ENCODE measurements at places on chromosomes 7 and 10.

DNA sequence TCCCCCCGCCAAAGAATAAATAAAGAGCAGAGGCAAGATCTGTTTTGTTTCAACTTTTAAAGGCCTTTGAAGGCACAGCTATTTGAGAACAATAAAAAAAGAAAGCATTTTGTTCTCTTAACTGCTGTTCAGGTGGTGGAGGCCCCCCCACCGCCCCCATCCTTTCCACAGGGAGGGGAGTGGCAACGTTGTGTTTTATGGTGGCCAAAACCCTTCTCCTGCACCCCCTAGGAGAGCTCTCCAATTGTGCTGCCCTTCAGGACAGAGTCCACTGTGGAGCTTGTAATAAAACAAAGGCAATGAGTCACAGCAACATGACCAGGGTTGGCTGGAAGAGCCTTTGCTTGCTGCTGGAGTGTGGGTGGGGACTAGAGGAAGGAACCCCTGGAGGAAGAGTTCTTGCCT, 987.9 kb downstream of the KCNMA1 start:
- DNase-seq: no peak

- DNase-seq: no peak
Measured at GRCh38 chr10:14665865-14666857, 108.5 kb downstream of the FAM107B start.

DNA sequence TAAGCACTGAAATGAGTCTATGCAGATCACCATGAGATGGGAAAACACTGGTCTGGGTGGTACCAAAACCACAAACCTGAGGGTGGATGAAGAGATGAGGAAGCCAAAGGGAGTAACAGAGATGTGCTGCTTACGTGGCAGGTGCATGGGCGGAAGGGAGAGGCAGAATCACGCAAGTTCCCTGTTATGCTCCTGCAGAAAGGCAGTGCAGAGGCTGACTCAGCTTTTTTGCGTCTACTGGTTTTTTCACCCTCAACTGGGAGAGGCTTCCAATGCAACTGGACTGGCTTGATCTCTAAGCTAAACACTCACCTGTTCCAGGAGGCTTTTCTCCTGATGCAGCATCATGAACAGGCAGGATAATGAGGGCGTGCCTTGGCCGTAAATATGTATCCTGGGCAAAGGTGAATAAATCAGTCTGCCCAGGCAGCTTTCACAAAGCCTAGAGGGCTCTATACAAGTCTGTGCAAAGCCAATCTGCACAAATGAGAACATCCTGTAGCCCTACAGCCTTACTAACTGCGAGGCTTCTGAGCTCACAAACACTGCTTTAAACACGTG, 95.4 kb upstream of the AFAP1L2 start:
- DNase-seq: peak; percentile 70

DNA sequence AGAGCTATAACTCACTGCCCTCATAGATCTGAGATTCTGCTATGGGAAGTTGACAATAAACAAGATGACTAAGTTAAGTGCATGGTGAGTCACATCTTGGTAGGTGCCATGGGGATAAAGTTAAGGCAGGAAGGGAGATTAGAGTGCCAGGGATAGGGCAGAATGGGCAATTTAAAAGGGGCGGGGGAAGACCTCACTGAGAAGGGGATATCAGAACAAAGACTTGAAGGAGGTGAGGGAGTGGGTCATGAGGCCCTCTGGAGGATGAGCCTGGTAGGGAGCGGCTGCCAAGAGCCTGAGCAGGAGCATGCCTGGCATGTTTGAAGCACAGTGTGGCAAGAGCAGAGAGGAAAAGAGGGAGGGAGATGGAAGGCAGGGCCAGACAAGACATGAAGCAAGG, 34.8 kb upstream of the INMT start:
- DNase-seq: no peak

GRCh38 chr10:69972981-69973397, 79.7 kb upstream of the MACROH2A2 start:
- no peak for DNase-seq

GRCh38 chr7:139396323-139396951, 36.7 kb downstream of the LUC7L2 start:
- DNase-seq: no peak

DNA sequence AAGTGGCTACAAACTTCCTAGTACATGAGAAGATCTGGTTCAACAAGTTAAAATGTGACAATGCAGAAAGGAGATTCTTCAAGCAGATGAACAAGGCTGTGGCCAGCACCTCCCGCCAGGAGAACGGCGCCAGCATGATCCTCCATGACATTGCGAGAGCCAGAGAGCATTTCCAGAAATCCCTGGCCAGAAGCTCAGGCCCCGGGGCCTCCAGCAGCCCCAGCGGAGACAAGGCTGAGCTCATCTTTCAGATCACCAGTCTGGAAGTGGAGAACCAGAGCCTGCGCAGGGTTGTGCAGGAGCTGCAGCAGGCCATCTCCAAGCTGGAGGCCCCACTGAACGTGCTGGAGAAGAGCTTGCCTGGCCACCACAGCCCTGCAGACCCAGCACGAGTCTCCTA, 40.1 kb upstream of the ZNF273 start:
- DNase-seq: no peak

DNA sequence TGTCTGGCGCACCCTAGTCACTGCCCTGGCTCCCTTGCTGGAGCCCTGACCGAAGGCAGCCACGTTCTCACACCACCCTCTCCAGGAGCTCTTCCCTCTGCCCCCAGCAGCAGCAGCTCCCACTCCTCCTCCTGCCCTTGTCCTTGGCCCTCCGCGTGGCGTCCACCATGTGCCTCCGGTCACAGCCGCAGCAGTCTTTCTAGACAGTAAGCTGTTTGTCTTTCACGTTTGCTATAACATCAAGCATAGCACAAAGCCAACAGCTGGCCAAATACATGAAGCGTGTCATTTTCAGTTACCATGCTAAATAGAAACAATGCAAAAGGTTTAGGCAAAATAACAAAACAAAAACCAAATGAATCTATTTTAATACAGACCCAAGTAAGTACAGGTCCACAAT, 3.3 kb downstream of the PITRM1 start:
- DNase-seq: no peak

DNA sequence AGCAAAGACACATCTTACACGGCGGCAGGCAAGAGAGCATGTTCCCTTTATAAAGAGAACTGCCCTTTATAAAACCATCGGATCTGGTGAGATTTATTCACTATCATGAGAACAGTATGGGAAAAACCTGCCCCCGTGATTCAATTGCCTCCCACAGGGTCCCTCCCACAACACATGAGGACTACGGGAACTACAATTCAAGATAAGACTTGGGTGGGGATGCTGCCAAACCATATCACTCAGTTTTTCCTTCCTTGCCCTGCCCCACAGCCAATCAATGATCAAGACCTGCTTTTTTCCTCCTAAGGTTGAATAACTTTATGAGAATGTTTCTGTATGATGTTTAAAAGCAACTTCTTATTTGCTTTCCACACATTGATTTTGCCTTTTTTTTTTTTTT, 3.1 kb upstream of the PTPRE start:
- DNase-seq: no peak

GRCh38 chr10:72173262-72173618, 42.6 kb upstream of the ANAPC16 start:
- no peak for DNase-seq

- DNase-seq: no peak
Measured at GRCh38 chr7:113200281-113200680, 81.9 kb upstream of the SMIM30 start.

GRCh38 chr7:114345494-114345893, 69.1 kb upstream of the FOXP2 start:
- DNase-seq: no peak

DNA sequence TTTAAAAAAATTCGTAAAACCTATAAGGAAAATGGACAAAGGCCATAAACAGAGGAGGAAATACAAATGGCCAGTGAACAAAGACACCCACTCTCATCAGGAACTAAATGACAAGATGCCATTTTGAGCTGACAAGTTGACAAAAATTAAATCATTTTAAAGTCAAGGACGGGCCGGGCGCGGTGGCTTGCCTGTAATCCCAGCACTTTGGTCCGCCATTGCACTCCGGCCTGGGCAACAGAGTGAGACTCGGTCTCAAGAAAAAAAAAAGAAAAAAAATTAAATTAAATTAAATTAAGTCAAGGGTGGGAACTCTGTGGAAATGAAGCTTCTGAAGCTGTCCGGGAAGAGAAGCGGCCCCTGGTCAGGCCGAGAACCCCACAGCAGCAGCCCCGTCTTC, 1.2 kb upstream of the NOM1 start:
- no peak for DNase-seq

DNA sequence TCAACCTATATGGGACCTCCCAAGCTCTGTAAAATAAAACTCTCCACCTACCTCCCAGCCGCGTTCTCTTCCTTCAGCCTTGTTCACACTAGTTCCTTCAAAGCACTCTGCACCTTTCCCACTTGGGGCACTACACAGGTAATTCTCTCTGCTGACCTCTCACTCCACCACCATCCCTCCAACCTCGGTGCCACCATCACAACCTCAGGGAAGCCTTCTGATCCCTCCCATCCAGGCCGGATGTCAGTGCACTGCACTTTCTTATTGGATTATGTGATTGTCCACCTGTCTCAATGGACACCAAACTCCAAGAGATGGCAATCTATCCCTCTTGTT, 7.0 kb downstream of the LARP4B start:
- no peak for DNase-seq

GRCh38 chr10:69802424-69803161, 887 bp downstream of the COL13A1 start:
- DNase-seq: no peak

DNA sequence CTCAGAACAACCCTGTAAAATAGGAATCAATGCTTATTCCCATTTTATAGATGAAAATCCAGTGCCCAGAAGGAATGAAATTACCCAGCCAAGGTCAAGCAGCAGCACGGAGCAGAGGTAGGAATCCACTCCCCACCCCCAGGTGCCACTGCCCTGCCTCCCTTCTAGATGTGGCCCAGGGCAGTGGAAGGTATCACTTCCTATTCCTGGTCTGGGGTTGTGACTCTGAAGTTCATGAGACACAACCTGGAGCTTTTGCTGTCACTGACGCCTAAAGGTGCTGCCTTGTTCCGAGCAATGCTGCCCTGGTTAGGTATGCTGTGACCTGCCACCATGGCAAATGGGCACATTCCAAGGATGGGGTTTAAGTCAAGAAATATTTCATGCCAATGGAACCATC, 53.6 kb downstream of the PIK3AP1 start:
- DNase-seq: no peak

GRCh38 chr10:5947471-5948207, 29.7 kb downstream of the IL15RA start:
- DNase-seq: no peak

GRCh38 chr10:78744491-78745090, 324.2 kb upstream of the ZMIZ1 start:
- DNase-seq: no peak

DNA sequence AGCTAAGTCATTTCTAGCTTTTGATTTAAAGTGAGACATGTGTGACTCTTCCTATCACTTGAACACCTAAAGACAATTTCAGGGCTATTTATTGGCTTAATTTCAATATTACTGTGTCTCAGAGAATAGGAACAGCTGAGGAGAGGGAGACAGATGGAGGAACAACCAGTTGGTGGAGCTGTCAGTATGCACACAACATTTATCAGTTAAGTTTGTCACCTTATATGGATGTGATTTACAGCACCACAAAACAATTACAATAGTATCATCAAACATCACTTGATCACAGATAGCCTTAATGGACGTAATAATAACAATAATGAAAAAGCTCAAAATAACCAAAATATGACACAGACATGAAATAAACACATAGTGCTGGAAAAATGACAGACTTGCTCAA, 129.6 kb downstream of the NPSR1 start:
- no peak for DNase-seq

DNA sequence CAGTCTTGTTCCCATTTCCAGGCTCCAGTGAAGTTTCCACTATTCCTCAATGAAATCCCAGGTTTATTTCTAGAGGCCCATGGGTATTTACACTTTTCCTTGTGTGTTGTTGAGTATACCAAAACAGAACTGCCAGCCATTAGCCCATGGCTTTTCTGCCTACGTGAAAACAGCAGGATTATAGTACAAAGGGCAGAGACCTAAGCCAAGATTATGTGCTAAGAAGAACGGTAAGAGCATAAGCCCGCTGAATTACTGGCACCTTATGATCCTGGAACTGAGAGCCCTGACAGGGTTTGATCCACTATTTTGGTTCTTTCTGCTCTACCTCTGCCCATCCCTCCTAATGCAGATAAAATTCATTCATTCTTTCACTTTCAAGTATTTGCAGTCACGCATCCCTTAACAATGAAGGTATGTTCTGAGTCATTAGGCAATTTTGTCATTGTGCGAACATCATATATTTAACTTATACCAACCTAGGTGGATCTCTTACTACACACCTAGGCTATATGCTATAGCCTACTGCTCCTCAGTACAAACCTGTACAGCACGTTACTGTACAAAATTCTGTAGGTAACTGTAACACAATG, 16.0 kb downstream of the SEMA3C start:
- DNase-seq: no peak

DNA sequence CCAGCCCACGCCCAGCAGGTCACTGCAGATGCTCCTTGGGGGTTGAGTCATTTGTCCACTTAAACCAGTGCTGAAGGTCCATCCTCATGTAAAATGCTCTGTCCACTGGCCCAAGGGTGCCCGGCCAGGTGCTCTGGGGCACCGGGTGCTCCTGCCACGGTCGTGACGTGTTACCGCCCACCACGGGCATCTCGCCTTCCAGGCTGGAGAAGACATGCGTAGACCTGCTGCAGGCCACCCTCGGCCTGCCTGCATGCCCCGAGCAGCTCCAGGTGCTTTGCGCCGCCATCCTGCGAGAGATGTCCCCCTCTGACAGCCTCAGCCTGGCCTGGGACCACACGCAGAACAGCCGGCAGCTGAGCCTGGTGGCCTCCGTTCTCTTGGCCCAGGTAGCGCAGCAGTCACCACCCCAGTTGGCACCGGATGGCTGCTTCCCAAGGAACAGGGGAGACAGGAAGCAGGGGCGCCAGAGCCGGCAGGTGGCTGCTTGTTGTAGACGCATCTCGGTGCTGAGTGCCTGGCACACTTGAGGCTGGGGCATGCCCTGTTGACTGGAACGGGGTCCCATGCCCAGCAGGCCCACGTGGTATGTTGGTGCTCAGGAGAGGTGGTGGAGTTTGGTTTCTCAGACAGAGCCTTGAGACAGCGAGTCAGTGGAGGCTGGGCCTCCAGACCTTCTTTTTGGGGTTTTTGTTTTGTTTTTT, 6.1 kb downstream of the AP5Z1 start:
- DNase-seq: no peak

GRCh38 chr7:29866490-29866930, 60.2 kb downstream of the WIPF3 start:
- DNase-seq: no peak

DNA sequence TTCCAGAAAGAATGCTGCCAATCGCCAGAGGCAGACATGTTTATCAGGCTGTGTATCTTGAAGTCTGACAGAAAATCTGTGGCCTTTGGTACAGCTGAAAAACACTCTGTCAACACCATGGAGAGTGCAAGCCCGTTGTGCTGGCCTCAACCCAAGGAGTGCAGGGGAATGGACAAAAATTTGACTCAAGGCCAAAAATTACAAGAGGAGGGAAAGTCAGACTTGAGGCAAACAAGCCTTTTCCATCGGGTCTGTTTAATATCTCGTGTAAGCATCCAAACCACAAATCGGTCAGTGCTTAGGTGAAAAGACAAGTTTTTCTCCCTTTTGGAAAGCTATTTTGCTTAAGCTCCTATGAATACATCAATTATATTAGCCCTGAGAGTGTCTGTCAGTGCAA, 305.3 kb upstream of the NFE2L3 start:
- DNase-seq: no peak

Measured in stimulated activated CD8-positive, alpha-beta memory T cell treated with anti-CD3 and anti-CD28 coated beads, Interleukin-15, amount 100 ng/mL, for 4 hours (primary cell).